LHCN-M2 (cell line): ENCODE measurements at places on chromosomes 11 and 22. TPM values are rescaled to one million over a fixed set of nuclear protein-coding genes. Genes with fewer than 3 reads are reported as not detected.

Gene CNGA4
- not detected in 2 replicates for total RNA-seq

Gene NR1H3
- total RNA-seq: 9.4 and 10.8 TPM in 2 replicates

Gene SEC14L6
- not detected in 2 replicates for total RNA-seq

Gene SMTN
- total RNA-seq: 170 and 280 TPM in 2 replicates

Gene SLC37A2
- total RNA-seq: 8.8 and 11.0 TPM in 2 replicates

Gene FERMT3
- total RNA-seq: 18.4 and 22.8 TPM in 2 replicates

Gene ADAMTS15
- 0.58 and 0.92 TPM in 2 replicates for total RNA-seq

Gene TRIM49
- not detected in 2 replicates for total RNA-seq

Gene CHCHD10
- 0.19 and 0.46 TPM in 2 replicates for total RNA-seq

Gene APOBEC3C
- total RNA-seq: 13.5 and 14.0 TPM in 2 replicates

Gene HOATZ
- not detected in 2 replicates for total RNA-seq

Gene MRGPRE
- not detected in 2 replicates for total RNA-seq

Gene HTR3B
- not detected in 2 replicates for total RNA-seq

Gene OR5A1
- not detected in 2 replicates for total RNA-seq

Gene TEX54
- total RNA-seq: not detected in 2 replicates
